Stimulated activated CD4-positive, alpha-beta T cell treated with anti-CD3 and anti-CD28 coated beads, Interleukin-4, amount 100 ng/mL, for 24 hours (primary cell): ENCODE measurements at places on chromosomes 3 and 15.
A peak's percentile ranks its signal among the peaks of the same experiment; 100 is the strongest.

DNA sequence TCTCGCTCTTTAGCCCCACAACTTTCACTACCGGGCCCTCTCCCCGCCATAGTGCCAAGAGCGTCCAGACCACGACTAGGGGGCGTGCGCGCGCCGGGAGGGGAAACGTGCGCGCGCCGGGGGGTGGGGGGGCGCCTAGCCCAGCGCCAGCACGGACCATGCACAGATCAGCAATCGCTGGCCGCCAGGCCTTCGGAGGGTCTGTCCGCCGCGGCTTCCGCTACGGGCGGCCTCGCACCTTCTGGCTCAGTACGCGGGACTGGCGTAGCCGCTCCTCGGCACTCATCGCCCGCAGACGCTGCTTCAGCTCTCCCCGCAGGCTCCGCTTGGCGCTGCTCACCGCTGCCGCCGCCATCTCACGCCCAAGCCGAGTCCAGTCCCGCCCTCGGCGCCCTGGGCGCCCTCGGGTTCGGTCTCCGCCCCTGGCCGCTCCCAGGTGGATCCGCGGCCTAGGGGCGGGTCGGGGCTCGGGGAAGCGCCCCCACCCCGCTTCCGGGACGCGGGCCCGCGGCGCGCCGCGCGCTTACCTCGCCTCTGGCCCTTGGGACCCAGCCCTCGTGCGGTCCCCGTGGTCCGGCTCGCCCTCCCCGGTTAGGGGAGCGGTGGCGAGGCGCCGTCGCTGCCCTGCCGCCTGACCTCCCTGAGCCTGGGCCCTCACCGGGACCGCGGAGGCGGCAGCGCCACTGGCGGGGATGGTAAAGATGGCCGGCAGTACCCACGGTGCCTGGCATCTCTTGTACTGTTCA, at the start of gene MTHFS:
MTHFS (minus strand) TSS at position 381 of the 746 bp plus-strand sequence; CDS start at position 355, 26 bp downstream.
- peak; percentile 70 for DNase-seq

DNA sequence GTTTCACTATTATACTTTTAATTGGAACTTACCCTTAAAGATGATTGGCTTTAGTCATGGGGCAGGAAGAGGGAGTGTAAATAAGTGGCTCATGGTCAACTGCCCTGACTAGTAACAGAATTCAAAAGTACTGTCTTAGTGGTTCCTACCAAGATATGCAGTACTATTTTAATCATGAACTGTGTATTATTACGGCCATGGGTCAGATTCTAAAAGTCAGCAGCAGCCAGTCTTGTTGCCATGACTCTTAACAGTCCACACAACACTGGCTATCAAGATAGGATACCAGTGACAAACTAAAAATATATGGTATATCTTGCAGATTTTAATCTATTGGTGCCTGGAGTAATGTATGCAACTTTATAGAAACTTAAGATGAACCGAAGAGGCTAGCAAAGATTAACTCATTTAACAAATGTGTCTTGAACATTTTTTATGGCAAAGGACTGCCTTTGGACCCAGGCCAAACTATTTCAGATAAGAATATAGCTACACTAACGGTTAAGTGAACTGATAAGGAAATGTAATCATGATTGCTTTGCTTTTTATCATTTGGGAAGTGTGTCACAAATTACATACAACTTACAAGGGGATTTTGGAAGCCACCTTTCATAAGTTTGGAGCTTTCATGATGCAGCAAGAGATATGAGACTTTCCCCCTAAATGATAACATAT, 163.7 kb downstream of the TCF12 start:
- no peak for DNase-seq

DNA sequence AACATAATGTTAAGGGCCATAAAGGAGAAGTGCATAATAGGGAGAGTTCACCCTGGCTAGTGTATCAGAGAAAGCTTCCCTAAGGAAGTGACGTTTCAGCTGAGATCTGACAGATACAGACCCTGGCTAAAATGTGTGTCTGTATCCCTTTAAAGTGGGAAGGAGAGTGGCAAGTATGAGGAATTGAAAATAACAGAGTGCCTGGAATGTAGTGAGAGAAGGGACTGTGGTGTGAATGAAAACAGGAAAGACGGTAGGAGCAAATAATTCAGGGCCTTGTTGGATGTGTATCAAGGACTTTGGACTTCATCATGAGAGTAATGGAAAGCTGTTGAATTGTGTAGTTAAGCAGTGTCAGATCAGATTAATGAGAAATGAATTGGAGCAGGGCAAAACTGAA, 30.5 kb downstream of the NEO1 start:
- DNase-seq, result no peak

- no peak for DNase-seq
Observed at GRCh38 chr3:196620161-196620604, 19.3 kb upstream of the NRROS start.

GRCh38 chr15:60362321-60363086, 35.3 kb downstream of the ANXA2 start:
- peak; percentile 58 for DNase-seq

GRCh38 chr3:187922704-187923416, 177.6 kb upstream of the BCL6 start:
- DNase-seq, result peak; percentile 69

GRCh38 chr3:23949784-23950183, 4.7 kb downstream of the NR1D2 start:
- DNase-seq, result no peak

GRCh38 chr3:47849186-47849698, 46.3 kb downstream of the DHX30 start:
- no peak for DNase-seq

DNA sequence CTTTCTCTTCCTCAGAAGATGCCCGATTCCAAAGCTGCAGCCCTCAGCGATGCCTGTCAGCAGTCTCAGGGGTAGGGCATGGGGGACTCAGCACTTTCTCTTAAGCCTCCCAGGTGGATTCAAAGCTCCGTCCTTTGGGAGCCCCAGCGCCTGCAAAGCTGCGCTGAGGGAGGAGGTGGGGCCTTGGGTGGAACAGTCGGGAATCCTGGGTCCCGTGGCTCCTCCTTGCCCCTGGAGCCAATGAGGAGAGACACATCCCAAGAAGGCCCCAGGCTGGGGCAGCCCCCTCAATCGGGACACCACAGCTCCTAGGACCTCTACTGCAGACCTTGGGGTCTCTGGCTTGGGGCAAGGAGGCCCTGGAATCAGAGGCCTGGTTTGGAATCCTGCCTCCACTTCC, 227.5 kb upstream of the IGF1R start:
- no peak for DNase-seq
